Breast epithelium (tissue), 4 donors: ENCODE measurements at places on chromosomes 5 and 9. TPM values are rescaled to one million over a fixed set of nuclear protein-coding genes. Genes with fewer than 3 reads are reported as not detected.
A peak's percentile ranks its signal among the peaks of the same experiment; 100 is the strongest.

DNA sequence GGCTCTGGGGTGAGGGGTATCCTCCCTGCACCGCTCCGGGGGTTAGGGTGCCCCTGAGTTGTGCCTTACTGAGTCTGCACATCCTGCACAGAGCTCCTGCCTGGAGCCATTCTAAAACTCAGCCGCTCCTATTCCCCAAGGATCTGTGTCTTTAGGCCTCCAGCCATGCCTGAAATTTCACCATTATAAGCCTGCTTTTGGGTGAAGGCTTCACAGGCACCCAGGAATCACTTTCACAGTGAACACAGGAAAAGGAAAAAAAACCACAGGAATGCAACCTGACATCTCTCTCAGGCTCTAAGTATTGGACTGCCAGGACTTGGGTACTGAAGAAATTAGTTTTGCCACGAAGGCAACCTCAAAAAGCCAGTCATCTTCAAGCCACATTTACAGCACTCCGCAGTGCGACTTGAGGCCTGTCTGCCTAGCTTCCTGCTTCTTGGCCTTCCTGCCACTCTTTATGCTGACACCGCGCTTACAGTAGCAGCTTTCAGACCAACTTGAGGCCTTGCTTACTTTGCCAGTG lies 30.9 kb downstream of the GALNT10 start:
- no peak for DNase-seq

DNA sequence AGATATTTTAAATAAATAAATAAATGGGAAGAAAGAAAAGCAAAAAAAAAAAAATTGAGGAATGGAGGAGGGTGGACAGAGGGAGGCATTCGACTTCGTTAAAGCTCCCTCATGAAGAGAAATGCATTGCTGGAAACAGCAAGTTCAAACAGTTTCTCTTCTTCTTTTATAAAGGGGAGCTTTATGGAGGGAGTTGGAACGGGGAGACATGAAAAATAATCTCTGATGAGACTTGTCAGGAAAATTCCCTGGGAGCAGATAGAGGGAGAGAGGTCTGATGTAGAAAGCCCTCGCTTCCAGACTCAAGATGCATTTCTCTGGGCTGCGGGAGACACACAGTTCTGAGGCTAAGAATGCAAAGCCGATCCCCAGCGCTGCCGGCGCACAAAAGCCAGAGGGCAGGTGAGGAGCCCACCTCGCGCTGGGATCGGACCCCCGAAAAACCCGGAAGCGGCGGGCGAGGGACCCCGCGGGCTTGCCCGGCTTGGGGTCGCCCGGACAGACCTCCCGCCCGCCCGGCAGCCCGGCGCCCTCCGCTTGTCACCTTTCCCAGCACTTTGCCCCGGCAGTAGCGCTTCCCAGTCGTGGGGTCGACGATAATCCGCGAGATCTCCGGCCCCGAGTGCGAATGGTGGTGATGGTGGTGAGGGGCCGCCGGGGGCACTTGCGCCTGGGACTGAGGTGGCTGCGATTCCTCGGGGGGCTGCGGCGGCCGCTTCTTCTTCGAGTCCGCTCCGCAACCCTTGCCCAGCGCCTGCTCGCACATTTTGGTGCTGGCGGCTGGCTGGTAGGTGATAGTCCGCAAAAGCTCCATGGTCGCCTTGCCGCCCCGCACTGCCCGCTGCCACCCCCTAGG lies 512 bp downstream of the PLK2 start:
- peak; percentile 54 for DNase-seq

- DNase-seq, result no peak
These were observed 56.2 kb downstream of the DENND4C start for GRCh38 chr9:19286634-19287188.

DNA sequence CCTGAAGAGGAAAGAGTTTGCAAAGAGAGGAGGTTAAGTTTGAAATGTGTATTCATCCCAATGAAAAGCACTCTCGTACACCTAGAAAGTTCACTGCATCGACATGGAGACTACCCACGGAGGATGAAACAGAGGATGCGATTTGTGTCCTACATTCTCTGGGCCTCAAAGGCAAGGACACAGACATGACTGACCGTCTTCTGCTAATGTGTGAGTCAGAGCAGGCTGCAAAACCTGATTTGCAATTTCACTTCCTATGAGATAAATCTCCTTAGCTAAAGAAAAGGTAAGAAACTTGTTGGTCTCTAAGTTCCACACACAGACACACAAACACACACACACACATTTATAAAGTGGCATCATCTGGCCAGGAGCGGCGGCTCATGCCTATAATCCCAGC lies 98.6 kb downstream of the GNAQ start:
- DNase-seq, result no peak

DNA sequence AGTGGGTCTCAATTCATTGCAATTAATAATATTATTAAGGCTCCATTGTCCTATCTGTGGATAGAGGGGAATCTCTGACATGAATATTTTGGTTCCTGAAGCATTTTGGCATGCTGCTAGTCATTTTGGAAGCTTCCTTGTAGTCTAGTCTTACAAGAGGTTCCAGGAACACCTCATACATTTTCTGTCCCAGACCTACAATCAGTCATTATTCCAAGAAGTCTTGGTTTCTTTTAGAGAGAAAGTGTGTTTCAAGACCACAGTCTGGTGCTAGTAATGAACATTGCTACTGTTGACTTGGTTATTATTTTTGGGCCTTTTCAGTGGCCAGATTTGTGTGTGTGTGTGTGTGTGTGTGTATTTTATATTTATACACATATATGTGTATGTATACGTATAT lies 98.9 kb downstream of the ERCC6L2 start:
- no peak for DNase-seq

GRCh38 chr9:20512636-20513035 lies 109.7 kb downstream of the MLLT3 start:
- no peak for DNase-seq

GRCh38 chr5:174217527-174217926 lies 172.0 kb downstream of the NSG2 start:
- no peak for DNase-seq

- DNase-seq, result no peak
These were observed 185.7 kb downstream of the PLK2 start for GRCh38 chr5:58274191-58274590.

DNA sequence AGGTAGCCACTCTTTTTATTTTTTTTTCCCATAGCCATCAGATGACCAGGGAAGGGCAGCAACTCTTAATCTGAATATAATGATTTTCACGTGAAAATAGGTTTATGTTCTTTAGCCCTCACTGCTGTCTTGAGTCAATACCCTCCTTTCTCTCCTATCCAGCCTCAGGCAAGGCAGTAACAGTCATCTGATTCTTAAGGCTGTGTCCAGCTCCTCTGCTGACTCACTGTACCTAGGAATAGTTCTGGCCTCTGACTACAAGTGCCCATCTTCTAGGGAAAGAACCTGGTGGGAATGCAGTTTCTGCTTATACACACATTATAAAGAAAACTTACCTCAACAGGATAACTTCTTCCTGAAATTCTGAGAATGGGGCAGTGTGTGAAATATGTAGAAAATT lies 30.7 kb downstream of the DHX29 start:
- DNase-seq, result no peak

DNA sequence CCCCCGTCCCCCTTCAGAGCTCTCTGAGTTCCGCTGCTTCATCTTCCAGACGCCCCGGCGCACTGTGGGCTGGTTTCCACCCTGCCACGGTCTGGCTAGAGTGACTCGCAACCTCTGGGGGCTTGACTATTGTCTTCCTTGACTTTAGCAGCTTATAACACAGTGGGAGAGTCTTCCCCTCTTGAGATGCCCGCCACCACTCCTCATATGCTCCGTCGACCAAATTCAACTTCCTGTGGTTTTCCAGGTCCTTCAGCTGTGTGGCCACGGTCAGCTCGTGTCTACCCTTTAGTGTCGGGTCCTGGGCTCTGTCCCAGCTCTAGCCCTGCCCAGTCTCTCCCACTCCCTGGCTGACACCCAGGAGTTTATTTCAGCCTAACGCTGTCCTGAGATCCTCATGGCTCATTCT lies 28.2 kb upstream of the NCS1 start:
- no peak for DNase-seq

- no peak for DNase-seq
These were observed 6.9 kb upstream of the TPM2 start for GRCh38 chr9:35696520-35697215.

- no peak for DNase-seq
These were observed 516.0 kb downstream of the ZNF608 start for GRCh38 chr5:124230456-124230855.

DNA sequence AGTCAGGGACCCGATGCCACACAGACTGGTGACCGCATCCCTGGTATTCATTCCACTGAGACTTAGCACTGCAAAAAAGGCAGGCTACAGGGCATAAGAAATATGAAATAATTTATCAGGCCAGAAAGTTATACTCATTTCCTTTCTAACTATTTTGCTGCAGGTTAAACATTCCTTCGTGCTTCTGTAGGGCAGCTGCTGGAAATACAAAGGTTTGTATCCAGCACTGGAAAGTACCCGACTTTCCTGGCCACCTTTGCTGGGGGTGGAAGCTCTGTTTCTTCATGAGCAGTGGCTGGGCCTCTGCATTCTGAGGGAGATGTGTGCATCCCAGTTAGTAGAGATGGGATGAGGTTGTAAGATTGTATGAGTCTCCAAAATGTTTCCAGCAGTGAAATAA lies 478.6 kb upstream of the WWC1 start:
- DNase-seq, result no peak

GRCh38 chr5:117461403-117461802 lies 886.8 kb upstream of the SEMA6A start:
- DNase-seq, result no peak

- no peak for DNase-seq
These were observed 2.6 kb upstream of the AFAP1L1 start for GRCh38 chr5:149268928-149269557.

GRCh38 chr9:31321256-31321655 lies 1063.2 kb upstream of the ACO1 start:
- no peak for DNase-seq

- no peak for DNase-seq
These were observed 215.1 kb upstream of the ZNF608 start for GRCh38 chr5:124961521-124961920.

GRCh38 chr9:84860249-84861115 lies 191.0 kb downstream of the NTRK2 start:
- no peak for DNase-seq

DNA sequence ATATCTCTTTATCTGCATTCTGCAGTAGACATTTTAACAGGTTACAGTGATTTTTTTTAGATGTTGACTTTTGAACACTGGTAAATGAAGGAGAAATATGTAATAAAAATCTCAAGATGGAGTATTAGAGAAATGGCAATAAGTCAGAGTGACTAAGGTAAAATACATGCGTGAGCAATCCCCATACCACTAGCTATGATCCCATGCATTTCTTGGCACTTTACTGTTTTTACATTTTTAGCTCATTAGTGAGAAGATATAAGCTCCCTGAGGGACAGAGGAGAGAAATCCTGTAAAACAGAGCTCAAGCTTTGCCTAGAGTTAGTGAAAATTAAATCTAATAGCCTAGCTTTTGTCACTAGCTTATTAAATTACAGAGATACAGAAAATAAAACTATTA lies 181.9 kb upstream of the TRPM3 start:
- no peak for DNase-seq

DNA sequence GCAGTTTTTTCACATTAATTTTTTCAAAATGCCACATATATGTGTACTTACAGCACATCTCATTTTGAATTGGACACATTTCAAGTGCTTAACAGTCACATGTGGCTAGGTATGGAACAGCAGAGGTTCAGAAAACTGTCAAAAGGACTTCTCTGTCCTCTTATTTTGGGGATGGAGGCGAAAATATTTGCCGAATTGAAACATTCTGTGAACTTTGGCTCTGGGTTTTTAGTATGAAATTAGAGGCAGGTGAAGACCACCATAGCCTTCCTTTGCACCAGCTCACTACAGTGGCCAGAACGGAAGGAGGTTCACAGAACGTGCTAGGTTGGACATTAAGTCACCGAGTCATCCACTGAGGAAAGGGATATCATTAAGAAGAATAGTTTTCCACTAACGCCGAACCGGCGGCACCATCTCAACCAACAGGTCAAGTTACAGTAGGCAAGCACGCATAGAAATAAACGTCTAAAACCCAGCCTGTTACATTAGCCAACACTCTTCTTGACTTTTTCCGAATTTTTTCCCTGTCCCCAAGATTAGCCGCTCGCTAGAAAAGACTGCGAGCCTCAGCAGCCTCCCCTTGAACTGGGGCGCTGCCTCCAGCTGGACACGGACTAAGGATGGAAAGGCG lies 1.8 kb upstream of the TLE4 start:
- DNase-seq, result no peak

- DNase-seq, result no peak
These were observed 80.9 kb downstream of the YIPF5 start for GRCh38 chr5:144089401-144090021.

- no peak for DNase-seq
These were observed 150.0 kb upstream of the PTCH1 start for GRCh38 chr9:95666785-95667155.

GRCh38 chr9:95611354-95611753 lies 94.6 kb upstream of the PTCH1 start:
- DNase-seq, result no peak

DNA sequence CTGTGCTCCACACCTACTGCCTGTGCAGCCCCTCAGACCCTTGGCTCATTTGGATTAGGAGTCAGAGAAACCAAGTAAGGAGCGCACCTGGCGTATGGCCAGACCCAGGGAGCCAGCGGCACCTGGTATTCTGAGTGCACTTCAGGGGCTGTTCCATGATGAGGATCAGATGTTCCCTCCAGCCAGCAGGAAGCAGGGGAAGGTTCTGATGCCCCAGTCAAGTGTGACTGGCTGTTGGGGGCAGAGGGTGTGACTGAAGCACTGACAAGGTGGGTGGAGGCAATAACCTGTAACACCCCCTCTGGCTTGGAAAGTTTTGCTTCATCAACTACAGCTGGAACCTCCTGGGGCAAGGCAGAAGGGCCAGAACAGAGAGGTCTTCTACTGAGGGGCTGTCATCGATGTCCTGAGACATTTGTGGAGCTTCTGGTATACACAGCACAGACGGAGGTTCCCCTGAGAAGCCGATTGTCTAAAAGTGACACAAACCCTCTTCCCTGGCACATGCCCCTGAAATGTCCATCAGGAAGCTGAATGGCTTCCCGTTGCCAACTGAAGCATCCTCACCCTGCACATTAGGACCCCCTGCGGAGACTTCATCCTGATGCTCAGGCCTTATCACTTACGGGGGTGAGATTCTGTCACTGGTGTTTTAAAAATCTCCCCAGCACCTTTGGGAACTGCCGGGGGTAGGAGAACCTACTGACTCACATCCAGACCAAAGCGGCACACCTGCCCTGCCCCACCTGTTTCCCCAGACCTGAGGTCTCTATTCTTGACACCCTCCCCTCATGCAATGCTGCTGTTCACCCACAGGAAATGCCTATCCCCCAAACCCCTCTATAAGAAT lies 21.1 kb downstream of the TRAF1 start:
- no peak for DNase-seq

Gene WASHC1
- 7.5 TPM for total RNA-seq

Gene DMRT2
- total RNA-seq, result 5.2 TPM

Gene NTRK2
- 25.9 TPM for total RNA-seq

Gene SHB
- total RNA-seq, result 18.7 TPM

Gene TNIP1
- total RNA-seq, result 91.8 TPM

Gene CTNND2
- total RNA-seq, result not detected

Gene SPATA31C1
- not detected for total RNA-seq

Gene CYSRT1
- total RNA-seq, result 0.29 TPM

Gene FGFR4
- total RNA-seq, result 4.5 TPM

Gene FOXD4L3
- not detected for total RNA-seq
